ENCODE measurements at places on chromosomes 13 and 19. TPM values are rescaled to one million over a fixed set of nuclear protein-coding genes. Genes with fewer than 3 reads are reported as not detected.

DNA sequence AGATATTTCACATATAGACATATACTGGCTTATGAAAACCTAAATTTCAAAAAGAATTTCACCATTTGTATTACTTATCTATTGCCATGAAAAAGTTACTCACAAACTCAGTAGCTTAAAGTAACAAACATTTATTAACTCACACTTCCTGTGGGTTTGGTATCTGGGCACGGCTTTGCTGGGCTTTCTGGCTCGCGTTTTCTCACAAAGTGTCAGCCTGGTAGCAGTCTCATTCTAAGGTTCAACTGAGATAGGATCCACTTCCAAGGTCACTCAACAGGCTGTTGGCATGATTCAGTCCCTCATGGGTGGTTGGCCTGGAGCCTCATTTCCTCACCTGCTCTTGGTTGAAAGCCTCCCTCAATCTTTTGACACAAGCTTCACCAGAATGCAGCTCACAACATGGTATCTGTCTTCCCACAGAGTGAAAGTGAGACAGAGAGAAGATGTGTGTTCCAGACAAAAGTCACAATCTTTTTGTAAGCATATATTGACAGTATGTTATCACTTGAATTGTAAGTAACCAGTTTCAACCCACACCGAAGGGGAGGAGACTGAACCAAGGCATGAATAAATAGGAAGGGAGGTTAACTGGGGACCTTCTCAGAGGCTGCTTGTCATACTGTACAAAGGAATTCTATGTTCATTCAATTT is 1065.8 kb upstream of the SPRY2 start:
- DNase-seq = no peak

DNA sequence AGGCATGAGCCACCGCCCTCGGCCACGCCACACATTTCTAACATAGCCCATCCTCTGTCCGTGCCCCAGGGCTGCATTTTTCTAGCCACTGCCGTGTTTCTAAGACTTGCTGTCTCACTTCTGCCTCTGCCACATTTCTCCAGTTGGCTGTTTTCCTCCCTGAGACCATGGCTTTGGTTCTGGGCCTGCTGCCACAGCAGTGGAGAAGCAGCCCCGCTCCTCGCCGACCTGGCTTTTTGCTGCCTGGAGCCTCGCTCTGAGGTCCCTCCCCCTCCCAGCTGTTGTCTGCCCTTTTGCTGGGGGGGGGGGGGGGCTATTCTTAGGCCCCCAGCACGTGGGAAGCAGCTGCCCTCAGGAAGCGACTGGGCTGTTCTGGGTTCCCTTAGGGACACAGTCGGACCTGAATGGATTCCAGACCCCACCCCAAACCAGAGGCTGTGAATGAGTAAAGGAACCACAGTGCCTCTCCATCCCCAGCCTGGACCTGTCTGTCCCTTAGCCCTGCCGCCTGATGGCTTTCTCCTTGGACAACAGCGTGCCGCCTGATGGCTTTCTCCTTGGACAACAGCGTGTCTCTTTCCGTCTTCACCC is 3.3 kb downstream of the GYS1 start:
- no peak for DNase-seq

DNA sequence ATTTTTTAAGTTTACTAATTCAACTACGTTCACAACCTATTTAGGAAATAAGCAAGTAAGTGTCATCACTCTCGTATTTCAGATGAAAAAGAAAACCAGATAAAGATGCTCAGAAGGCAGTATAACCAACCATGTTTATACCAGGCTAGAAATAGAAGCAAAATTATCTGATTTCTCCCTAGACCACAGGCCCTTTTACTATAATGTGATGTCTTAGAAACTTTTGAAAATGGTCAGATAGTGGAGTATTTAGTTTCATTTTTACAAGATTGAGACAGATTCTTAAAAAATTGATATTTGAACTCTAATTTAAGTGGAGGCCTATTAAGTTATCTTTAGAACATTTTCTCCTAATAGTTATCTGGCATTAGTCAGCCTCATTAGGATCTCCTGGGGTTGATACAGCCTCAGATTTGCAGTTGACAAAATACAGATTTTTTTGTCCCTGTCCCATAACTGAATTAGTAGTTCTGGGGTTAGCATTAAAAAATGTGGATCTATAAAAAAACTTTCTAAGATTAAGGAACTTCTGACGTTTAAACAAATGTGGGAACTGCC is 818.7 kb upstream of the PCDH9 start:
- no peak for DNase-seq

ZMYM5 gene
- 11.1 TPM for total RNA-seq

PRODH2 gene
- total RNA-seq = not detected

GRCh38 chr13:98541191-98541590 is 35.7 kb downstream of the STK24 start:
- no peak for DNase-seq

DNA sequence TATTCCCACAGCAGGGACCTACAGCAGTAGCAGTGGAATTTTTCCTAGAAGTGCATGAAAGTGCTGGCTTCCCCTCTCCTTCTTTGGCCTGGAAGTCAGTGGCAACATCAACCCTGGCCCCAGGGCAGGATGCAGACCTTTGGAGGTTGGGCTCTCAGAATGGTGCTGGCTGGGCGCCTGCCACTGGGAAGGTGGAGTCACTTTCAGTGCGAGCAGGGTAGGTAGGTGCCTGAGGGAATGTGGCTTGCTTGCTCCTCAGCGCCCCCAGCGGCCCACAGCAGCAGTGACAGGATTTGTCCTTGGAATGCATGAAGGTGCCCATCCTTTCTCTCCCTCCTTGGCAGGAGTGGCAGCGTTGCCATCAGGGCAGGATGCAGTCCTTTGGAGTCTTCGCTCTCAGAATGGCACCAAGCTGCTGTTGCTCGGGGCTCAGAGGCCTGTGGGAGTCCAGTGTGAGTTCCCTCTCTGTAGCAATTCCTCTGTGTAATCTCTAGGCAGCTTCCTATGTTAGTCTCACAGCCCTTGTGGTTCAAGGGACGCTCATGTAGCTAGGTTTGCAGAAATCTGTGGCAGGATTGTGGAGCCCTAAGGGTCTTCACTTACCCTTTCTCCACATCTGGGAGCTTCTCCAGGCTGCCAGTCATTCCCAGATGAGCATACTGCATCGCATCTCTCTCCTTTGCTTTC is 354.4 kb upstream of the DACH1 start:
- no peak for DNase-seq
